Astrocyte (in vitro differentiated cells and primary cell): ENCODE measurements at places on chromosomes 4 and X. TPM values are rescaled to one million over a fixed set of nuclear protein-coding genes. Genes with fewer than 3 reads are reported as not detected.

DNA sequence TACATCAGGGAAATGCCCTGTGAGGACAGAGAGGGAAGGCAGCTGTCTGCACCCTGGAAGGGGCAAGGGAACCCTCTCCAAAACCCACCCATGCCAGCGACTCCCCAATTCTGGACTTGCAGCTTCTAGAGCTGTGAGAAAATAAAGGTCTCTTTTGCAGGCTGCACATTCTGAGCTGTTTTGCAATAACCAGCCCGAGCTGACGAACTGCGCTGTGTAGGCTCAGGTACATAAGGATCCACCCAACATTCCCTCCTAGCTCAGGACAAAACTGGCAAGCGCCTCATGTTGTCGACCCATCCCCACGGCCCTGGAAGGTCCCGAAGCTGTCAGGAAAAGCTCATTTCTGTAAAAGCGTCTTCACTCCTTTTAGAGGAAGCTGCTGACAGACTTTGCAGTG is 271.8 kb downstream of the CRLF2 start:
- no peaks in the 10 kb centered on the region for H3K36me3 ChIP-seq
- H3K4me1 ChIP-seq, result no peaks in the 10 kb centered on the region
- no peaks in the 10 kb centered on the region for H3K27me3 ChIP-seq
- no peak overlapping the region for H3K27ac ChIP-seq

- no peak overlapping the region for H3K27ac ChIP-seq
- no peaks in the 10 kb centered on the region for H3K36me3 ChIP-seq
- H3K4me3 ChIP-seq, result no peak overlapping the region
- H3K27me3 ChIP-seq, result no peaks in the 10 kb centered on the region
- no peaks in the 10 kb centered on the region for H3K4me1 ChIP-seq
Observed at GRCh38 chr4:88409206-88409605, 30.6 kb downstream of the HERC6 start.

- no peak for DNase-seq
- no peak overlapping the region for H3K4me3 ChIP-seq
- H3K4me1 ChIP-seq, result no peaks in the 10 kb centered on the region
- H3K36me3 ChIP-seq, result no peaks in the 10 kb centered on the region
- no peak overlapping the region for H3K27ac ChIP-seq
Observed at GRCh38 chrX:45912316-45912715, 632.9 kb downstream of the ZNF674 start.

DNA sequence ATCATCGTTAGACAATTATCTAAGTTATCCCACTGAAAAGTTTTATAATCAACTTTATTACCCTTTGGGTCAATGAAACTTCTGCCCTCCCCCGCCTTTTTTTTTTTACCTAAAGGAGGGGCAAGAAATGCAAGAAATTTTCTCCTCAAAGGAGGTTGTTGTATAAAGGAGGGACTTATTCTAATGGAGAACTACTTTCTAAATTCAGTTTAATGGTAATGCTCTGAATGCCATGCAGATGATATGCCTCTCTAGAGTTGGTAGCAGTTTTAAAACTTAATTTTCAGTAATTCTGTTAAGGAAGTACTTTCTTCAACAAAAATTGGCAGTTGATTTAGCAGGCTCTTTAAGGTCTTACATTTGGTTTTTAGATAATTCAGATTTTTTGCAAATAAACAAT is 23.3 kb downstream of the PDLIM5 start:
- peaks cover 7% of the 10 kb centered on the region for H3K4me1 ChIP-seq
- H3K27me3 ChIP-seq, result no peaks in the 10 kb centered on the region
- H3K36me3 ChIP-seq, result no peaks in the 10 kb centered on the region
- H3K27ac ChIP-seq, result no peak overlapping the region
- H3K4me3 ChIP-seq, result no peak overlapping the region

- no peaks in the 10 kb centered on the region for H3K4me1 ChIP-seq
- no peaks in the 10 kb centered on the region for H3K36me3 ChIP-seq
- DNase-seq, result no peak
- H3K4me3 ChIP-seq, result no peak overlapping the region
Observed at GRCh38 chr4:153804722-153805121, 15.8 kb upstream of the SFRP2 start.

Gene TMSB15B
- total RNA-seq, result 6.3 and 8.0 TPM in 2 replicates

Gene TMEM156
- total RNA-seq, result 0.59 and 1.1 TPM in 2 replicates

Gene NHSL2
- 13.0 and 14.8 TPM in 2 replicates for total RNA-seq
